ENCODE measurements at places on chromosomes 2 and 18.

GRCh38 chr2:124437811-124438210 lies 412.7 kb downstream of the CNTNAP5 start:
- no peak for DNase-seq

GRCh38 chr2:49831698-49832367 lies 677.5 kb upstream of the FSHR start:
- no peak for DNase-seq

GRCh38 chr18:56221195-56222065 lies 417.0 kb downstream of the TXNL1 start:
- no peak for DNase-seq

- no peak for DNase-seq
Measured at GRCh38 chr2:168934826-168935225, 33.7 kb downstream of the G6PC2 start.

- no peak for DNase-seq
Measured at GRCh38 chr18:31557446-31557845, 34.2 kb upstream of the TTR start.

DNA sequence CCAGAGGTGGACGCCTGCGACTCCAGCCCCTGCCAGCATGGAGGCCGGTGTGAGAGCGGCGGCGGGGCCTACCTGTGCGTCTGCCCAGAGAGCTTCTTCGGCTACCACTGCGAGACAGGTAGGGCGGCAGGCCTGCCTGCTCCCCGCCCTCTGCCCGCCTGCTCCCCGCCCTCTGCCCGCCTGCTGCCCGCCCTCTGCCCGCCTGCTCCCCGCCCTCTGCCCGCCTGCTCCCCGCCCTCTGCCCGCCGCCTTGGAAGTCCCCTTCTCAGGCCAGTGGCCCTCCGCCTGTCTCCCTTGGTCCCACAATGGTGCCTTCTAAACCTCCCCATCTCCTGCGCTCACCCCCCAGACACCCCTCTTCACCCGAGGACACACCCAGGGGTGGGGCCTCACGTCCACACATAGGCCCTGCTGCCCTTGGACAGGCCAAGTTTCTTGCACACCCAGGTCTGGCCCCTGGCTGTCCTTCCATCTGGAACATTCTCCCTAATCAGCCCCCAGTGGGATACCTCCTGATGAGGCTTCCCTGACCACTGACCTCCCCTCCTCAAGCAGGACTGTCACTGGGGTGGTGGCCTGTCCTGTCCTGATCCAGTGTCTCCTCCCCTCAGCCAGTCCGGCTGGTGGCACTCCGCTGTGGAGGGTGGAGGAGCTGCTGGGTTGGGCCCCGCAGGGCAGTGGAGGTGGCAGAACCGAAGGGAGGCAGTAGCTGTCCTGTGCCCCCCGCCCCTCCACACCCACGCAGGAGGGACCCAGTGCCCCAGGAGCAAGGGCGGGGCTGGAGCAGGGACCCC lies 37.9 kb downstream of the MTERF4 start:
- peak; percentile 81 for DNase-seq

DNA sequence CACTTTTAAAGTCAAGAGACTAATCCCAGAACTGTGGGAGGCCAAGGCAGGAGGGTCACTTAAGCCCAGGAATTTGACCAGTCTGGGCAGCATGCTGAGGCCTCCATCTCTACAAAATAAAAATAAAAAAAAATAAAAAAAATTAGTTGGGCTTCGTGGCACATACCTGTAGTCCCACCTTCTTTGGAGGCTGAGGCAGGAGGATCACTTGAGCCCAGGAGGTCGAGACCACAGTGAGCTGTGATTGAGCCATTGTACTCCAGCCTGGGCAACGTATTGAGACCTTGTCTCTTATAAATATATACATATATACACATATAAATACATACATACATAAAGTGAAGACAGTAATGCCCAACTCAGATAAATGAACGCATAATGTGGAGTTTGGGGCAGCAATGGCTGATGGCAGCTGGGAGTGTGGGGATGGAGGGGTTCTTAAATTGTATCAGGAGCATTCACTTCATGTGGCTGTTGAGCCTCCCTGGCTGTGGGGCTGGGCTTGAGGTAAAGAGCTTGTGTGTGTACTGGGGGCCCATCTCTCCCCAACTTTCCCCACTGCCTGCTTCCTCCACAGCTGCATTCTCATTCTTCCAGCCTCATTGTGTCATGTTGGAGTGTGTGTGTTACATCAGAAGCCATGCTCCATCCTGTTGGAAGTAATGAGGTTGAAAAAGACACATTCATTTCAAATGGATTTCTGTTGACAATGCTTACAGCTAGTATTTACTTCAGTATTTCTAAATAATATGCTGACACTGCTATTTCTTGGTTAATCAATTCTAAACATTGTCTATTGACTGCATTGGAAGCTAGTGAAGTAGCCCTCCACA lies 96.5 kb upstream of the HS6ST1 start:
- peak; percentile 46 for DNase-seq

DNA sequence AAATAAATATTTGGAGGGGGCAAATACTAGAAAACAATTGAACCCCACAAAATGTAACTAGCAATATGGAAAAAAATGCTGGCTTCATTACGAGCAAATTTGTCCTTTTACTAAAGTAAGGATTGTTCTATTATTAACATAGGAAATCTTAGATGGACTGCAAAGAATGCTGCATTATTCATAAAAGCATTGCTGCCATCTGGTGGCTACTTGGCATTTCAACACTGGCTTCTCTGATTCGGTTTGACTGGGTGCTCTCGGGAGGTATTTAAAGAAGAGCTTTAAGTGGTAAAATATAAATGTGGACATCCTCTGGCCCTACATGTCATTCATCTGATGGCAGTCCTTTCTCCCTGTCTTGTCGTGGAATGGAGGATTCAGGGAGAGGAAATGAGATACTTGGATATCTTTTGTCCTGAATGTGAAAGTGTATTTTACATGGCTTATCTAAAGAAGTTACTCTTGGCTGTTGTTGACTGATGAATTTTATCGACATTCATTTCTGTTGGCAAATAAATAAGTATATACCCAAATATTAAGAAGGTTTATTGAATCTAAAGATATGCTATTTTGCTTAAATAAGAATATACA lies 130.2 kb downstream of the ARHGAP15 start:
- peak; percentile 86 for DNase-seq

DNA sequence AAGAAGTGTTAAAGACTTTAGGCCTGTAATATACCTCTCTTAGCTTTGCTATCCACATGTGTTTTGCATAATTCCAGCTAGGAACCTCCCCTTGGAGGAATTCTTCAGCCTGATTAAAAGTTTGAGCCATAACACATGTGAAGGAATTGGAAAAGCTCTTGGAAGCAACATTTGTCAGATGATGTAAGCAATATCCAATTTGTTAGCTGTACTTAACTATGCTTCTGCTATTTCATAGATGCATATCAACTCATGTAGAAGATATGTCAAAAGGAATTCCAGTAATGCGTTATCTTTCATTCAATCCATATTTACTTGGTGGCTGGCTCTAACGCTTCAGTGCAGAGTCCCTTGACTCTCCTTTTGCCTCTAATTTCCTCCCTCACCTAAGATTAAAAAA lies 46.2 kb downstream of the PKP4 start:
- DNase-seq = no peak

- no peak for DNase-seq
Measured at GRCh38 chr2:134558208-134558830, 160.5 kb downstream of the TMEM163 start.

DNA sequence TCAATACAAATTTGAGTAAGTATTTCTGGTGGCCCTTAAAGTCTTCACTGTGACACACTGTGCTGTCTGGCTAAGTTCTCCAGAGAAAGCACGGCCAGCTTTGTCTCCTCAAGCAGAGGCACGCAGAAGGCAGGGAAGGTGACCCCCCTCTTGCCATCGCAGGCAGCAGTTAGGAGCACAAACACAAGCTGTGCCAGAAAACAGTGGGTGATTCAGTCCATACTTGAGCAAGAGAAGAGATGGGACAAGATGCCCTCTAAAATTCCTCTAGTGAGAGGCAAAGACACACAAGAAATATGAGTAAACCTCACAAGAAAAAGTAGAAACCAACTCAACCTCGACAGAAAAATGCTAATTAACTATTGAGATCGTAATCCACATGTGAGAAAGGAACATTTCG lies 9.8 kb downstream of the MCEE start:
- no peak for DNase-seq

DNA sequence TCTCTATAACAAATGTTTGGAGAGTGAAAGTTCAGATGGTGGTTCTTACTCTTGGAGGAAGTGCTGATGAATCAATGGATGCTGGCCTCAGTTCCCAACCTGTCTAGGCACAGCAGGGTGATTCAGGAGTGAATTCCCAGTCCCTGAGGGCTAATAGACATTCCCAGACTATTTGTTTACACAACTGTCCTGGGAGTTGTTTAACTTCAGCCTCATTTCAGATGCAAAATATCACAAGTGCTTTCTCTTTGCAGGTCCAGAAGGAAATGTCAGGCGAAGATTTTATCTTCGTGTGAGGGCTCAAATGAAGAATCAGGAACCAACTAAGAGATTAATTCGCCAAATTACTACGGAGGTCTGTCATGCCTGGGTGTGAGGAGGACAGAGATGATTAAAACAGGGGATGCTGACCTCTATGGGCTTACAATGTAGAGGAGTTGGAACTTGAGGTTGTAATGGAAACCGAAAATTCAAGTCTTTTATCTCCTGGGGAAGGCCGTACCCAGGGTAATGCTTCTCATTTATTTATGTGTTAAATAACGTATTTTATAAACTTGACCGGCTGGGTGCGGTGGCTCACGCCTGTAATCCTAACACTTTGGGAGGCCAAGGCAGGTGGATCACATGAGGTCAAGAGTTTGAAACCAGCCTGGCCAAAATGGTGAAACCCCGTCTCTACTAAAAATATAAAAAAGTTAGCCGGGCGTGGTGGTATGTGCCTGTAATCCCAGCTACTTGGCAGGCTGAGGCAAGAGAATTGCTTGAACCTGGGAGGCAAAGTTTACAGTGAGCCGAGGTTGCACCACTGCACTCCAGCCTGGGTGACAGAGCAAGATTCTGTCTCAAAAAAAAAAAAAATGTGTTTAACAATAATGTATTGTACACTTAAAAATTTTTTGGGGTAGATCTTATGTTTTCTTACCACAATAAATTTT lies 38.7 kb upstream of the SLC1A4 start:
- no peak for DNase-seq

- DNase-seq = no peak
Measured at GRCh38 chr18:57009844-57010243, 137.0 kb upstream of the BOD1L2 start.

GRCh38 chr2:117832905-117833613 lies 18.6 kb downstream of the DDX18 start:
- no peak for DNase-seq

- no peak for DNase-seq
Measured at GRCh38 chr2:135850892-135851668, 14.1 kb upstream of the LCT start.

DNA sequence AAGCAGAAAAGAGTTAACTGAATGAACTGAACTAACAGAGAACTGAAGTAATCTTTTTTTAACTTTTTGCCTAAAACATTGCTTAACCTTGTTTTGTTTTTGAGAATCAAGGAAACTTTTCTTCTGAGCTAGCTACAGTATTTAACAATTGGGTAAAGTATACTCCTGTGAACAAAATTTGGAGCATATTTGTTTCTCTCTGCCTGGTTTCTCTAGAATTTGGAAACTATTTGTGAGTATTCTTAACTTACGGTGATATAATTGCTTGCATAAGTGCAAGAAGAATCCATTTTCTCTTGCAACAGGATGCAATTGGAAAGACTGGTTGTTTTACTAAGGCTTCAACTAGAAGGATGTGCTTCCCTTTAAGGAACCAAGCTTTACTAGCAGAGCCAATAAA lies 65.9 kb upstream of the FAM98A start:
- DNase-seq = no peak

GRCh38 chr2:29865512-29865911 lies 55.9 kb downstream of the ALK start:
- DNase-seq = no peak

DNA sequence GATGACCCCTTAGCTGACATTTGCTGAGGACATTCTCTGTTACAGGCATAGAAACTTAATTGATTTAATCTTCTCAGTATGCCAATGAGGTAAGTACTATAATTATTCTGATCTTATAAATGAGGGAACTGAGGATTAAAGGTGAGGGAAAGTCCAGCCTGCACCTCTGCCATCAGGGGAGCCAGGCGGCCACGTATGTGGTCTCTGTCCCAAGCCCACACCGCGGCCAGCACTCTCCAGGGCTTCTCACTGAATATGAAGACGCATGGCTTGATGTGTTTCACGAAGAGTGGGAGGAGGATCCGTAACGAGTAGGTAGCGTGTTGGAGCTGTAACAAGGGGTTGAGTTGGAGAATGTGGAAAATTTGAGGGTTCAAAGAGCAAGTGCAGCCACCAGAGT lies 154.4 kb downstream of the TMEM18 start:
- DNase-seq = no peak

- DNase-seq = no peak
Measured at GRCh38 chr2:158841850-158842249, 46.7 kb downstream of the DAPL1 start.

DNA sequence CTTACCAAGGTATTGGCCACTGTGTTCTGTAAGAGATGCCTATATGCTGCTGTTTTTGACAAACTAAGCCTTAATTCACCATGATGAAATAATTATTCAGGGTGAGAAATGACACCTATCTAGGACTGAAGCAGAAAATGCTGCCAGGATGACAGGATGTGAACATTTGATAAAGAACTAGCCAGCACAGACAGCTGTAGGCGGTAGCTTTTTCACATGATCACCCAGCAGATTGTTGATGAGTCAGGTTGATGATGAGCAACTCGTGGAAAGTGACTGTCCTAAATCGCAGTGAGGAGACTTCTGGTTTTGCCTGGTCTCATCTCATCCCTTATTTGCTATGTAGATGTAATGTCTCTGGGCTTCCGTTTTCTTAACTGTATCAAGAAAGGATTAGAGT lies 144.1 kb downstream of the PRPF40A start:
- peak; percentile 65 for DNase-seq
